ENCODE measurements at places on chromosomes 13 and 19.
A peak's percentile ranks its signal among the peaks of the same experiment; 100 is the strongest.

- no peak for DNase-seq
Observed at GRCh38 chr13:28967029-28967915, 147.1 kb downstream of the MTUS2 start.

GRCh38 chr19:30790056-30790680 lies 418.0 kb downstream of the ZNF536 start:
- no peak for DNase-seq

DNA sequence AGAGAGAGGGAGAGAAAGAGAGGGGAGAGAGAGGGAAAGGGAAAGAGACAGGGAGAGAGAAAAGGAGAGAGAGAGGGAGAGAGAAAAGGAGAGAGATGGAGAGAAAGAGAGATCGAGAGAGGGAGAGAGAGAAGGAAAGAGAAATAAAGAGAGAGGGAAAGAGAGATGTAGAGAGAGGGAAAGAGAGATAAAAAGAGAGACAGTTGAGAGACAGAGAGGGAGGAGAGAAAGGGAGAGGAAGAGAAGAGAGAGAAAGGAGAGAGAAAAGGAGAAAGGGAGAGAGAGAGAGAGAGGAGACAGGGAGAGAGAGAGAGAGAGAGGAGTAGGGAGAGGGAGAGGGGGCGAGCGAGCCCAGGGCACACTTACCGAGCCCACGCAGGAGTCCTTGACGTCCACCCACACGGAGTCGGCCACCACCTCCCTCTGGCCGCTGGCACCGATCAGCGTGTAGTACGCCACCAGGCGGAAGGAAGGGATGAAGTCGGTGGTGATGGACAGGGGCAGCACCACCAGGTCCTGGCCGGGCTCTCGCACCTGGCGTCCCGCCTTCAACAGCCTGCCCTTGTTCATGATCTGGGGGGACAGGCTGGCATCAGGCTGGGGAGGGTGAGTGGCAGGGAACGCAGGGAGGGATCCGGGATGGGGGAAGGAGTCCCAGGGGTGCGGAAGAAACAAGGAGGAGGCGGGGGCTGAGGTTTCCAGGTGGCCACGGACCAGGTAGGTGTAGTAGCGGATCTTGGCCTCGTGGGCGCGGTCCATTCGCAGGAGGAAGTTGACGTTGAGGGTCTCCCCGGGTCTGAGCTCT lies 10.0 kb downstream of the C3 start:
- no peak for DNase-seq

GRCh38 chr19:8017808-8018207 lies 12.4 kb upstream of the ELAVL1 start:
- DNase-seq: peak; percentile 68

DNA sequence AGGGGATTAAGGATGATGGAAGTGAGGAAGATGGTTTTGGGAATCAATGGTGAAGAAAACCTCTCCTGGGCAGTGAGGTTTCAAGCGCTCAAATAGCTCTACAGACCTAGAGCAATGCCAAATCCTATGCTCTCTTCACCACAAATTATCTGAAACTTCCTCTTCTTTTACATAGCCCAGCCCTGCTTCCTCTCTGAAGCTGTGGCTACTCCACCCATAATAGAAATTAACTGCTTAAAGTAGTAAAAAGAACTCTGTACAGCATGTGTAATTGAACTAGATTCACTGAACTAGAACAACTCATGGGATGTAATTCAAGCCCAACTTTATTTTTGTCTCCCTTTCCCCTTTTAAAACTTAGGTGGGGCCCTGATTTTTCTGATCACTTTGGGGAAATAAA lies 20.4 kb upstream of the IFT88 start:
- DNase-seq: no peak

- no peak for DNase-seq
Observed at GRCh38 chr13:101018720-101019119, 344.1 kb upstream of the TMTC4 start.

DNA sequence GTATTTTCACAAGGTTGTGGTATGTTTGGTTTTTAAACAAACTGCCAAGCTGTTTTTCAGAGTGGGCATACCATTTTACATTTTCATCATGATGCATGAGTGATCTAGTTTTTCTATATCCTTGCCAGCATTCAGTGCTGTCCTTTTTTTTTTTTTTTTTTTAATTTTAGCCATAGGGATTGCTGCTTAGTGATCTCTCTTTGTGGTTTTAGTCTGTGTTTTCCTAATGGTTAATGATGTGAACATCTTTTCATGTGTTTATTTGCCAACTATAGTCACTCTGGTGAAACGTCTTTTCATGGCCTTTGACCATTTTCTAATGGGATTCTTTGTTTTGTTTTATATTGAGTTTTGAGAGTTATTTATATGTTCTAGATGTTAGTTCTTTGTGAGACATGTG lies 59.7 kb downstream of the SHISA2 start:
- no peak for DNase-seq

- no peak for DNase-seq
Observed at GRCh38 chr19:35531291-35531690, 2.0 kb upstream of the GAPDHS start.

DNA sequence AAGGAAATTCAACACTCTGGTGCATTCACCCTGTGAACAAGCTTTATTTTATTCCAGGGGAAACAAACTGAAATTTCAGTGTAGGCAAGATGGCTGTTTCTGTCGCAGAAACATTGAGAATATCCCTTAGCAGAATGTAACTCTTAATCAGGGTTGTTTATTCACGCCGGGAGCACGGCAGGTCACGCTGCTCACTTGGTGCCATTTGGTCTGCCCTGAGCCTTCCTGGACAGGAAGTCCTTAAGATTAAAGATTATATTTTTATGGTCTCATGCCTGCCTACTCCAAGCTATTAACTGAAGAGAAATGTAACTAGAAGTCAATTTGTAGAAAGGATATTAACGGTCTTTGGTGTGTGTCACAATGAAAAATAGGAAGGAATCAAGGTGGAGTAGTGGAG lies 185.3 kb upstream of the ARGLU1 start:
- DNase-seq: peak; percentile 54

DNA sequence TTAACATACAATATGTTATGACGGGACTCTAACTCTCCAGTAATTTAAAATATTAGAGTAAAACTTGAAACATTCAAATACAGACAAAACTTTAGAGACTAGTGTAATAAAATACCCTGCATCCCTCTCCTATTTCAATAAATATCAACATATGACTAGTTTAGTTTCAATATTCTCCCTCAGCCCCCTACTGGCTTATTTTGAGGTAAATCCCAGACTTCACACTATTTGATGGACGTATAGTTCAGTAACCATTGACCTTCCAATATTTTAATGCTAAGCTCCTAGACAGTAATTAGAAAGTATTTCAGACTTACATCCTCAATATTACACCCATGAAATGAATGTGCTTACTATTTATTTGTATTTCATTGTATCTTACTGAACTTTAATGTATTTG lies 180.7 kb upstream of the STARD13 start:
- DNase-seq: no peak

DNA sequence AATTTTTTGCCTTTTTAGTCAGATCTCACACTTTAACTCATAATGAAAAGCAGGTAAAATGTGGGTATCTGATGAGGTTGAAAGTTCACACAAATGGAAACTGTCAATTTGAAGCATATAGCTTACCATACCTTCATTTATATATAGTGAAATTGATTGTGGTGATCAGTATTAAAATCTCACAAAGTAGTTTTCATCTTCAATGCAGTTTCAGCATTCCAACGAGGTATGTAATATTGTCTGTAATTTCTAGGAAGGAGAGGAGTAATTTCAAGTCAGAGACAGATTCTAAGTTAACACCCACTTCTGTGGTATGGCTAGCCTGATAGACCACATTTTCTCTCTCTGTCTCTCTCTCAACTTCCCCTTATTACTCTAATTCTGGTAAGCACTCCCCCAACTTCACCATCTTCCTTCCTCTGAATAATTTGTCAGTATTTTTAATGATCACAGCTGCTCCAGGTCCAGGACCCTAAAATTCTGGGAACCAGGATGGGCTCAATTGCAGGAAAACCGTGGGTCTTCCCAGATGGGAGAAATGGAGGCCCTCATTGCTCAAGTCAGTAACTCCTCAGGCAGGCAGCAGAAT lies 455.7 kb downstream of the FGF9 start:
- DNase-seq: no peak

GRCh38 chr13:95361686-95362085 lies 60.4 kb upstream of the ABCC4 start:
- no peak for DNase-seq

GRCh38 chr19:54470991-54471782 lies 1.9 kb downstream of the CDC42EP5 start:
- DNase-seq: peak; percentile 88

Data from stomach (tissue), 19 donors.